ENCODE measurements at places on chromosomes 5 and 9.
A peak's percentile ranks its signal among the peaks of the same experiment; 100 is the strongest.

- DNase-seq: peak; percentile 34
- H3K27ac ChIP-seq: no peak overlapping the region
- no peak overlapping the region for H3K4me3 ChIP-seq
- H3K27me3 ChIP-seq: no peaks in the 10 kb centered on the region
These were observed 151.7 kb upstream of the MPDZ start for GRCh38 chr9:13431222-13431536.

DNA sequence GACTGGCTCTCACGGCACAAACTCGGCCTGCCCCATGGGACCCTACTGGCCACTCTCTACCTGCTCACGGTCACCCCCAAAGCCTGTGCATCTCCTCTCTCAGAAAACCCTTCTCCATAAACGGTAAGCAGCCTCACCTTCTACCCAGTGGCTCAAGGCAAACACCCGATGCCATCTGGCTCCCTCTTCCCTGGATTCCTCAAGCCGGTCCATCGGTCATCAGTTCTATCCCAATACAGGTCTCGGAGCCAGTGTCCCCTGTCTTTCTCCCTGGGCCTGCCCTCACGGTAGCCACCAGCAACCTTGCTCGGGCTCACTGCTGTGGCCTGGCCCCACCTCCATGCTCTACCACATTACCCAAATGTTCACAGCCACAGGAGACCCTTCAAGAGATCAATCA lies 134.1 kb downstream of the ROR2 start:
- H3K4me1 ChIP-seq: peaks cover 4% of the 10 kb centered on the region
- no peak overlapping the region for H3K27ac ChIP-seq
- no peak overlapping the region for H3K4me3 ChIP-seq
- no peak for DNase-seq
- no peaks in the 10 kb centered on the region for H3K27me3 ChIP-seq
- no peaks in the 10 kb centered on the region for H3K36me3 ChIP-seq

- H3K4me3 ChIP-seq: no peak overlapping the region
- no peak overlapping the region for H3K27ac ChIP-seq
- no peaks in the 10 kb centered on the region for H3K27me3 ChIP-seq
- DNase-seq: no peak
These were observed 122.7 kb downstream of the GRIA1 start for GRCh38 chr5:153613144-153613543.

GRCh38 chr5:132272311-132273210 lies 15.1 kb downstream of the PDLIM4 start:
- no peak overlapping the region for H3K4me3 ChIP-seq
- H3K4me1 ChIP-seq: no peaks in the 10 kb centered on the region
- no peaks in the 10 kb centered on the region for H3K27me3 ChIP-seq
- no peak overlapping the region for H3K27ac ChIP-seq
- peak; percentile 83 for DNase-seq

DNA sequence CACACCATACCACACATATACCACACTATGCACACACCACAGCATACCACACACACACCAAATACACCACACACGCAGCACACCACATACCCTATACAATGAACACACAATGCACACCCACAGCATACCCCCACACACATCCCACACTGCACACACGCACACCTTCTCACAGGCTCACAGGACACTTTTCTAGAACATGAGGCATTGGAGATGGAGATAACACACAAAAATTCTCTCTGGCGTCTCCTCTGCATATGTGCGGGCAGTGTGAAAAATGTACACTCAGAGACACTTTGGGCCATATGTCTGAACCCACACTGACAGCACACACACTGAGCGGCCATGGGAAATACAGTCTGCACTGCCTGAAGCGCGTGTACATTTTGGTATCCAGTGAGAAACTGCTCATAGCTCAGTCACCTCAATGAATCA lies 278.1 kb downstream of the GADD45G start:
- no peaks in the 10 kb centered on the region for H3K36me3 ChIP-seq
- H3K4me1 ChIP-seq: no peaks in the 10 kb centered on the region
- H3K27me3 ChIP-seq: no peaks in the 10 kb centered on the region
- no peak overlapping the region for H3K27ac ChIP-seq

GRCh38 chr5:148393390-148393741 lies 9.6 kb downstream of the FBXO38 start:
- H3K27ac ChIP-seq: no peak overlapping the region
- peak; percentile 30 for DNase-seq
- H3K27me3 ChIP-seq: no peaks in the 10 kb centered on the region
- peaks cover 11% of the 10 kb centered on the region for H3K36me3 ChIP-seq
- H3K4me3 ChIP-seq: no peak overlapping the region

GRCh38 chr9:89008744-89009545 lies 17.7 kb downstream of the S1PR3 start:
- no peaks in the 10 kb centered on the region for H3K27me3 ChIP-seq
- H3K36me3 ChIP-seq: no peaks in the 10 kb centered on the region
- no peaks in the 10 kb centered on the region for H3K4me1 ChIP-seq
- H3K4me3 ChIP-seq: no peak overlapping the region
- no peak overlapping the region for H3K27ac ChIP-seq

DNA sequence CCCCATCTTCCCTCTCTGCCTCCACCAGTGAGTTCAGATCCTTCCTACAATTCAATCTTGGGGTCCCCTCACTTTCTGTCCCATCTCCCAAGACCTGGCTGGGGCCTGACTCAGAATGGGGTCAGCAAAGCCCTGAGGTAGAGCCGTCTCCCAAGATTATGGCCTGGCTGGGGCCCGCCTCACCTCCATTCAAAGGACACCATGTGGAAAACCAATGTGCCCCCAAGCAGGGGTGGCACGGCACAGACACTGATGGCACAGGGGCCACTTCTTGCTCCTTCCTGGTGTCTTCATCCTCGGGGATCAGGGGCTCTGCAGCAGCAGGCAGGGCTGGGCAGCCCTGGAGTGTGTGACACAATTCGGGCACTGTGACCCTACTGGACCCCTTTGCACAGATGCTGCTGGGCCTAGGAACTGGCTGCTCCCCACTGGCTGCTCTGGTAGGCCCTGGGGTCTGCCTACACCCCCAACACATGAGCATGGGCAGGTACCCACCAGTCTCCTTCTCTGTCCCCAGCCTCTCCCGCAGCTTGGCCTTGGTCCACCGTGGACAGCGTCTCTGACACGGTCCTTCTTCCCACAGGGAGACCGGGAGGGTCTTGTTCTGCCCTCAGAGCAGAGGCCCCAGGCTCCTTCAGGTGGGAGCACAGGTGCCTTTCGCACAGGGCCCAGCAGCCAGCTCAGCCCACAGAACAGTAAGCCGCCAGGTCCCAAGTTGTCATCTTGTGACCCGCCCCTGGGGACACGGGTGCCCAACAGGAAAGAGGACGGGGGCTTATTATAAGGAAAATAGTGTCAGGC lies 89.5 kb downstream of the ADAMTS2 start:
- H3K4me1 ChIP-seq: no peaks in the 10 kb centered on the region
- DNase-seq: peak; percentile 18
- no peak overlapping the region for H3K4me3 ChIP-seq
- no peaks in the 10 kb centered on the region for H3K27me3 ChIP-seq

DNA sequence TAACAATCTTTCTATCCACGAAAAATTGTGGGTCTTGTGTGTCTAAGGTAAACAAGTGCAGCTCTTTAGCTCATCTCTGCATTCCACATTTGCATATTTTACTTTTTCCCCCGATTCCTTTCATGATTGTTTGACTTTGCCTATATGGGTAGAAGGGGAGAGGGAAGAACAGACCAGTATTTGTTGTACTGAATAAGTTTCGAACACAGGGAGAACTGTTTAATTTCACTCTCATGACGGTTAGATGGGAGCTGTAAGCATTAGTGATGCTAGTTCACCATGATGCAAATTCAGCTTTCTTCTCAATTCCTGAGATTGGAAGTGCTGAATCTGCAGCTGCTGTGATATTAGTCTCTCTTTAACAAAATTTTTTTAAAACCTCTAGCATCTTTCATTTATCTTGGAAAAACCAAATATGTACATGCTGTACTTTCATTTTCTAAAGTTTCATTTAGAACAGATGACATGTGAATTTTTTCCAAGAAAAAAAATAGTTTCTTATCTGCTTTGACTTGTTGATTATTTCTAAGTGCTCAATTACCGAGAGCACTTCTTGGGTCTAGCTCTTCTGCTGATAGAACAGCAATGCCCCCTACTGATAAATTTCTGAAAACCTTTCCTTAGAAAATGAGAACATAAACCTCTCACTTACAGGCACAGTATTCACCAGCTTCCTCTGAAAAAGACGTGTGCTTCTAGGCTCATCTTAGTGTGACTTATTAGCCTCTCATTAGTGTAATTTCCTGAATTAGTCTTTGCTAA lies 149.5 kb downstream of the BAAT start:
- no peak overlapping the region for H3K4me3 ChIP-seq
- no peak overlapping the region for H3K27ac ChIP-seq
- peaks cover 10% of the 10 kb centered on the region for H3K36me3 ChIP-seq
- H3K4me1 ChIP-seq: peaks cover 3% of the 10 kb centered on the region
- no peaks in the 10 kb centered on the region for H3K27me3 ChIP-seq

- peaks cover 3% of the 10 kb centered on the region for H3K36me3 ChIP-seq
- H3K27me3 ChIP-seq: peaks cover 29% of the 10 kb centered on the region
- peaks cover 5% of the 10 kb centered on the region for H3K4me1 ChIP-seq
These were observed 1.8 kb downstream of the PTGER4 start for GRCh38 chr5:40681363-40682153.

- DNase-seq: no peak
- peaks cover 49% of the 10 kb centered on the region for H3K36me3 ChIP-seq
- H3K4me3 ChIP-seq: peak overlapping the region; percentile 92
- no peaks in the 10 kb centered on the region for H3K27me3 ChIP-seq
These were observed 438 bp downstream of the TRIP13 start for GRCh38 chr5:893137-893506.

DNA sequence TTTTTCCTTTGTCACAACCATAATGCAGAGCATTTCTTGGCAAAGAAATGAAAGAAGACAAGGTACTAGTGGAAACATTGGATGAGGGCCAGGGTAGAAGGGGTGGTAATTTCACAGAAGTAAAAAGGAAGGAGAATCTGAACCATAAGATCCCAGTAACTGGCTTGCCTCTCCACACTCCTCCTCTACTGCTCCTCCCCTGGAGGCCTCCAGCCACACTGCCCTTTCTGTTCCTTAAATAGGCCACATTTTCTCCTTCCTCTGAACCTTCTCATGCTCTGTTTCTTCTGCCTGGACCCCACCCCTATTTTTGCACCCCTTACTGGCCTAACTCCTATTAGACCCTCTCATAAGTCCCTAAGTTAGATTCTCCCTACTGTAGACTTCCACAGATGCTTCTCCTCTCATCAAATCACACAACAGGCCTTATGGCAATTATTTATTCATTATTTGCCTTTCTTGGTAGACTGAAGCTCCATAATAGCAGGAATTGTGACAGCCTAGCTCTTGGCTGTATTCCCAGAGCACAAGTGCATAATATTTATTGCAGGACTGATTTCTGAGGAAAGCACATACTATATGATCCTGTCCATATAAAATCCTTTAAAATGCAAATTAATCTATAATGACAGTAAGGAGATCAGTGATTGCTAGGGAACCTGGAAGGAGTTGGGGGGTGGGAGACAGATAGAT lies 31.3 kb upstream of the GRIA1 start:
- H3K4me3 ChIP-seq: no peak overlapping the region
- H3K27ac ChIP-seq: no peak overlapping the region
- DNase-seq: no peak
- H3K27me3 ChIP-seq: no peaks in the 10 kb centered on the region

DNA sequence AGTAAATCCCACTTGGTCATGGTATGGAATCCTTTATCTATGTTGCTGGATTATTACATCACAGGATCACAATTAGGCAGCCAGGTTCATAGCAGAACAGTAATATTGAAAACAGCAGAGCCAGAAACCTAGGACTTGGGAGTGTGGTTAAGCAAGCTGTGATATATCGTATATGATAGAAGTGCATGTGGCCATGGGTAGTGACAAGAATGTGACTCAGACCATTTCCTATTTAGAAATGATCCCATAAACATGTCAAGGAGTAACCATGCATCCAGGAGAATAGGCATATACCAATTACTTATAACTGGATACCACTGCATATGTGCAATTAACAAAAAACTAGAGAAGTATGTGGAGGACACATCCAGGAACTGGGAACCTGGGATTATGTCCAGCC lies 31.2 kb downstream of the AMBP start:
- DNase-seq: no peak
- H3K4me1 ChIP-seq: no peaks in the 10 kb centered on the region
- H3K27ac ChIP-seq: no peak overlapping the region
- no peak overlapping the region for H3K4me3 ChIP-seq

- H3K4me3 ChIP-seq: no peak overlapping the region
- no peaks in the 10 kb centered on the region for H3K36me3 ChIP-seq
- no peak overlapping the region for H3K27ac ChIP-seq
- no peak for DNase-seq
- no peaks in the 10 kb centered on the region for H3K27me3 ChIP-seq
These were observed 222.9 kb upstream of the ANKRD55 start for GRCh38 chr5:56456002-56456401.

DNA sequence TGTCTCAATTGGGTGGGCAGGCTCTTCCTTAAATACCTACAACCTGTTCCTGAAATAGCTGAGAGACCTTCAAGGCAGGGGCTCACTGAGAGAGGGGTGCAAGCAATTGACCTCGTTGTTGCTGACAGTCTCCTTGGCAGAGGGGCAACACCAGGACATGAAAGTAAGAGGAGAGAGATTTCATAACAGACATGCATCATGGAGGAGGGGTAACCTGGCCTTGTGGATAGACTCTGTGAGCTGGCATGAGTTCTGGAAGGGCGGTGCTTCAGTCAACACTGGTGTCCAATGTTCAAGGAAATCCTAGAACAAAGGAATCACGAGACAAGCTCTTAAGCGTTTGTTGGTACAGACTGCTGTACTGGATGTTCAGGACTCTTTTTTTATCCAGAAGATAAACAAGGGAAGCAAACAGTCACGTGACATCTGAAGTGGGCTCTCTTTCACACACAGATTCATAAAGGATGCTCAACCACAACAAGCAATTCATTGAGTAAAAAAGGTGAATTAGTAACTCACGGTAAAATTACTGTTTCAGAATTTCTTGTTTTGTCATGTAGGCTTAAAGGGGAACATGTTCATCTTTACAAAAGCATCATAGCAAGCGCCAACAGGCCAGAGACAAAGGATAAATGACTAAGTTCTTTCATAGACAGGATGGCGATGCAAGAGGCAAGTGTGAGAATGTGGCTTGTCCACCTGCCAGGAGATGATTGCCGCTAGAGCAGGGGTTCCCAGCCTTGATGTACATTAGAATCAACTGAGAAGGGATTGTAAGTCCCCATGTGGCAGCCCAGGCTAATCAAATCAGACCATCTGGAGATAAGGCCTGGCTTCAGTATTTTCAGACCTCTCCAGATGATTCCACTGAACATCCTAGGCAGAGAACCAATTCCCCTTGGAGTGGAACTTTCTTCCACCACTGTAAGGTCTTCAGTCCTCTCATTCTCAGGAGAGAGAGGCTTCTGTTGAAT lies 20.7 kb downstream of the ANKRA2 start:
- no peak overlapping the region for H3K27ac ChIP-seq
- H3K4me1 ChIP-seq: no peaks in the 10 kb centered on the region
- no peaks in the 10 kb centered on the region for H3K36me3 ChIP-seq
- H3K27me3 ChIP-seq: no peaks in the 10 kb centered on the region
- H3K4me3 ChIP-seq: no peak overlapping the region

All from H9 (cell line).